GM04504 (cell line): ENCODE measurements at places on chromosomes 7 and 10.

- DNase-seq: no peak
These were observed 18.5 kb downstream of the MEOX2 start for GRCh38 chr7:15667991-15668390.

GRCh38 chr10:132812520-132812919 is 26.6 kb upstream of the NKX6-2 start:
- DNase-seq: no peak

DNA sequence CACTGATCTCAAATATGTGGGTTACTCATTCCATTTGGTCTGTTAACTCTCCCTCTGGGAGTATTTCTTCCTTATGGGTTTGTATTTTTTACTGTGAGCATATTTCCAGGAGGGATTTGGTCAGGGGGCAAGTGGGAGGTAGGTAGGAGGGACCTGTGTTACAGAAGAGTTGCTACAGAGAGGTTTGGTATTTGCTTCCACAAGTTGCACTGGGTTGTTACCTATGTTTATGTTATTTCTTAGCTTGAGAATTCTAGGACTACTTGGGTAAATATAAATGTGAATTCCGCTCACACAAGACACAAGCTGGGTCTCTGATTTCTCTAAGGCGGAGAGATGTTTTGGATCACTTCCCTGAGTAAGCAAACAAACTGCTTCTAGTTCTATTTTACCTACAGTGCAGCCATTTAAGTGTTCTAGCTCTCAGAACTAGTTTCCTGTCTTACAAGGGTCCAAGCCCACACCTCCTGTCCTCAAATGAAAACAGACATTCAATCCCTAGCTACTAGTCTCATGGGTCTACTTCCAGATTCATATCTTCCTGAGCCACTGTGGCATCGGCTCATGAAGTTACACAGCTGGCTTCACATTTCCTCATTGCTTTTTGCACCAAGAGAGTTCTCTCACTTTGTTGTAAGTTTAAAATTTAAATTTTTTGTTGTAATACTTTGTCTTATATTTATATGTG is 75.4 kb upstream of the PPP1R3C start:
- no peak for DNase-seq

GRCh38 chr7:26043801-26044200 is 108.2 kb upstream of the NFE2L3 start:
- DNase-seq: no peak

DNA sequence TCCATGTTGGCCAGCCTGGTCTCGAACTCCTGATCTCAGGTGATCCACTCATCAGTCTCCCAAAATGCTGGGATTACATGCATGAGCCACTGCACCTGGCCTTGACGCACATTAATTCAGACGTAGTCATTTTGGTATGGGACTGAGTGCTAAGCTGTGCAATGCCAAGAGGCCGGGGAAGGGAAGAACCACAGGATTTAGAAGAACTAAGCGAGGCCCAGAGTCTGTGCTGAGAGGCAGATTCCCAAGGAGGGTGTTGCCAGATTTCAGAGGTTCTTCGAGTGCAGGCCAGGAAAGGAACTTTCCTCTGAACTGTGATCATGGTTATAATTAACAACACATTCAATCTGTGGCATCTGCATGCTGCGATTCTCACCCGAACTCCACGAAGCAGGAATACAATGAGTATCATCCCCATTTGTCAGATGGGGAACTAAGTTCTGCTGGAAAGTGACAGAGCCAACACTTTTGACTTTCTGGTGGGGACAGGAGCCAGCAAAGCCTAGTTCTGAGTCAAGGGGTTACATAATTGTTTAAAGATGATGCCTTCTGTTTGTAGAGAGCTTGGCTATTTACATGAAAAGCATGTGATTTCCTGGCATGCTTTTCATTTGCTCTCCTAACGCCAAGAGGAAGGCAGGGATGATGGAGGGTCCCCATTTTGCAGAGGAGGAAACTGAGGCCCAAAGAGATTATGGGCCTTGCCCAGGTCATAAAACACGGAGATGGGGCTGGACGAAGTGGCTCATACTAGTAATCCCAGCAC is 6.2 kb upstream of the ZAN start:
- peak; percentile 91 for DNase-seq

- peak; percentile 35 for DNase-seq
These were observed 117.3 kb downstream of the FANK1 start for GRCh38 chr10:126013489-126014281.

DNA sequence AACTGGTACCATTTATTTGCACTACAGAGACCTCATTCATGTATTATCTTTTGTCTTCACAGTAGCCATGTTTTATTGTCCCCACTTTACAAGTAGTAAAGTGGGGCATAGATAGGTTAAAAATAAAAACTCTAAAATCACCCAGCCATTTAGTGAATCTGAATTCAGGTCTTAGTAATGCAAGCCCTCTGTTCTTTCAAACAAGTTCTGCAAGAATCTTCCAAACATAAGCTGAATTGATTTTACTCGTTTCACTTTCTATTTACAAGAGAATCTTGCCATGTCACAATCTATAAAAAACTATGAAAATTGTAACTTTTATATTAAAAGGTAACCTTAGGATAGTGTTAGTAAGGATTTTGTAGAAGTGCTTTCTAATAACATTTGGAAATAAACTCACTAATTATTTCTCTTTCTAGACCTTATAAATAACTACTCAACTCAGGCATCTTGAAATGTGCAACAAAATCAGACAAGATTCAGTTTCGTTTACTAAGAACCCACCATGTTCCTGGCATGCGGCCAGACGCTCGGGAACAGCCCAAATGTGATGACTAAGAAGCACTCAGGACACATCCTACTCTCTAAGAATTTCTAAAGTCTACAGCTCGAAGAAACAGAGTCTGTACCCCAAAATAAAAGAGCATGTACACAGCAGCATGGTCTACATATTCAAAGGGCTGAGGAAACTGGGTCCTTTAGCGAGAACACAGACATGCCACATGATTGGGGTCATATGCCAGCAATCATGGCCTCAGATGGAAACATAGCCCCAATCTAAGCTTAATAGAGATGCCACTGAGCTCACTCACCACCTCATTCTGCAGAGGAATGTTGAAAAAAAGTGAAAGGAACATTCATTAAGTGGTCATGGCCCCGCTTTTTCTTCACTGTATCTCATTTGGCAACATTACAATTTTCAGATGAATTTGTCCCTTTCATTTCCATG is 167.6 kb downstream of the AMPH start:
- DNase-seq: peak; percentile 30

- no peak for DNase-seq
These were observed 76.8 kb upstream of the NKX6-2 start for GRCh38 chr10:132862485-132863420.

DNA sequence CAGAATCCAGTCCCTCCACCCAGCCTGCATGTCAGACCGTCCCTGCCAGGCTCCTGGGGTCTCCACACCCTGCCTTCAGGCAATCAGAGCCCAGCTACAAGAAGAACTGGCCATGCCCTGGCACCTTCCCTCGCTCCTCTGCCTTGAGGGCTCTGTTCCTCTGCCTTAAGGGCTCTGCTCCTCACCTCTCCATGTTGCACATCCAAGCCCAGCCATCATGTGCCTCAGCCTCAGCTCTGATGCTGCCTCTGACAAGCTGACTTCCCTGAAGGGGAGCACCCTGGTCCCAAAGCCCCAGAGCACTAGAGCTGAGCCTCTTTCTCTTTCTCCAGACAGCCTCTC is 50.3 kb upstream of the ANTXRL start:
- no peak for DNase-seq

DNA sequence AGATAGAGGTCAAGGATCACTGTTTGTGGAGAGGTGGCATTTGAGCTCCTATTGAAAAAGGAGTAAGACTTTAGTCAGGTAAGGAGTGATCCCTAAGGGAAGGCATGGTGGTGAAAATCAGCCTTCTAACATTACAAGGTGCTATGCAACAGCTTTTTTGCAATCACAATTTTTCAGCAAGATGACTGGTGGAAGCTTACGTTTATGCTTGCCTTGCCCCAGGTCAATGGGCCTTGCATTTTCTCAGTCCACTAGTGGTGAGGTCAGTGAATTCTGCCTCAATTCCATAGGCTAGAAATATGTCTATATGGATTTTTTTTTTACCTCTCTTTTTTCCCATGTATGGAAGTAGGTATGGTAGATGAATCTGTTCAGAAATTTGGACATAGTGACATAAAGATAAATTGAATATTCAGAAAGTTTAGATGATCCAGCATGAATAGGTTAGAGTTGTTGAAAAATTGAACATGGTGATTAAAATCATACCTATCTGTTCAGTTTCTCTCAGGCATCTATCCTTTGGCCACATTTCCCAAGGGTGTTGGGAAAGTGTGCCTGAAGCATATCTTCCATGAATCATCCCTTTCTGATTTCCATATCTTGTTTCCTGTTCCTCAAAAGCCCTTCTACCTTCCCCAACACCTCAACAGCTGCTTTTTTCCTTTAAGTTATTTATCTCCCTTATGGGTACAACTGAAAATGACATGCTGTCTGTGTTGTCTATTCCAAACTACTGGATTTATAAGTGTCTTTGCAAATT is 71.9 kb upstream of the PTPRZ1 start:
- DNase-seq: no peak

DNA sequence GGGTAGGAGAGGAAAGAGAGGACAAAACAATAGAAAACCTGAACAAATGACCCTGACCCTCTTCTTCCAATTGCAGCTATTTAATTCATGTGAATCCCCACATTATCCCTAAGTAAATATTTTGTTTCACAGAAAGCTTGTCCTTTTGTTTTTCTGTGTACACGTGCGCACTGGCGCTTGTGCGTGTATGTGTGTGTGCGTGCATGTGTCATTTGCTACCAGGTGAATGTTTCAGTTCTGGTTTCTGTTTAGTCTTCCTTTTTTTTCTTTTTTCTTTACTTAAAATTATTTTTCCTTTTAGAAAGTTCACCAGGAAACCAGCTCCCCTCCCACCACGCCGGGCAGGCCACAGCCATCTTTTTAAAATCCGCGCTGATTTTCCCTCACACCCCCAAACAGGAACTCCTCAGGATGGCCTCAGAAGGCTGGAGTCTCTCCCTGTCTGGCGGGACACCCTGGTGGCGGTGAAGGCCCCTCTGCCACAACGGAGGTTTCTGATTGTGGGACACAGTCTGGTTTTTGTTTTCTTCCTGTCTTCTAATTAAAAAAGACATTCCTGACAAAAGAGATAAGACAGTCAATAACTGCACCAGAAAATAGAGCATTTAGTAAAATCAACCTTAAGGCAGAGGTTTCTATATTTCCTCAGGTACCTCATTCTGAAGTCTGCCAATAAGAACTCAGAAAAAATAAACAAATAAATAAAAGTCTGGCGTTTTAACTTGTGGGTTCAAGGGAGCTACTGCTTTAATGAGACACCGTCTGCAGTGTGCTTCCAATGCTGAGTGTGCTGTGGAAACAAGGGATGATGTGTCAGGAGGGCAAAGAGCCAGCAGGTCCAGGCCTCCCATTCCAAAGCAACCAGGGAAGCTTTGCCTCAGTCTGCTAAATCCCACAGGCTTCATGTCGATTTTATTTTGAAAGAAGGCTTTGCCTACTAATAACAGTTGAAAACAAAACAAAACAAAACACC is 17.4 kb downstream of the IRF5 start:
- DNase-seq: peak; percentile 52

- no peak for DNase-seq
These were observed 13.2 kb downstream of the MRPS33 start for GRCh38 chr7:141001546-141001945.

GRCh38 chr10:33189808-33190207 is 144.7 kb downstream of the NRP1 start:
- DNase-seq: no peak

DNA sequence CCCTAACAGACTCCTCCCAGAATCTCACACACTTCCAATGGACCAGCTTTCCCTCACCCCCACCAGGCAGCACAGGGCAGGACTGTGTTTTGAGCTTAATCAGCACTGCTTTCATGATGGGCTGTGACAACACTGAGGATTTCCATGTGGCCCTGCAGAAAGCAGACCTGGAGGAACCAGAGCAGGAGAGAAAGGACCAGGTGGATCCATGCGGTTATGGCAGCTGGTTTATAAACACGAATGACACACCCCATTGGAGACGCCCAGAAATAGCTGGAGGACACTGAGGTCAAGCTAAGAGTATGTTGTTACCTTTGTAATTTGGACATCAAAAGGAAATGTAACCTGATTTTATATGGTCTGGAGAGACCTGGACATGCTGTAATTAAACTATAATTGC is 31.7 kb upstream of the HERPUD2 start:
- DNase-seq: no peak

DNA sequence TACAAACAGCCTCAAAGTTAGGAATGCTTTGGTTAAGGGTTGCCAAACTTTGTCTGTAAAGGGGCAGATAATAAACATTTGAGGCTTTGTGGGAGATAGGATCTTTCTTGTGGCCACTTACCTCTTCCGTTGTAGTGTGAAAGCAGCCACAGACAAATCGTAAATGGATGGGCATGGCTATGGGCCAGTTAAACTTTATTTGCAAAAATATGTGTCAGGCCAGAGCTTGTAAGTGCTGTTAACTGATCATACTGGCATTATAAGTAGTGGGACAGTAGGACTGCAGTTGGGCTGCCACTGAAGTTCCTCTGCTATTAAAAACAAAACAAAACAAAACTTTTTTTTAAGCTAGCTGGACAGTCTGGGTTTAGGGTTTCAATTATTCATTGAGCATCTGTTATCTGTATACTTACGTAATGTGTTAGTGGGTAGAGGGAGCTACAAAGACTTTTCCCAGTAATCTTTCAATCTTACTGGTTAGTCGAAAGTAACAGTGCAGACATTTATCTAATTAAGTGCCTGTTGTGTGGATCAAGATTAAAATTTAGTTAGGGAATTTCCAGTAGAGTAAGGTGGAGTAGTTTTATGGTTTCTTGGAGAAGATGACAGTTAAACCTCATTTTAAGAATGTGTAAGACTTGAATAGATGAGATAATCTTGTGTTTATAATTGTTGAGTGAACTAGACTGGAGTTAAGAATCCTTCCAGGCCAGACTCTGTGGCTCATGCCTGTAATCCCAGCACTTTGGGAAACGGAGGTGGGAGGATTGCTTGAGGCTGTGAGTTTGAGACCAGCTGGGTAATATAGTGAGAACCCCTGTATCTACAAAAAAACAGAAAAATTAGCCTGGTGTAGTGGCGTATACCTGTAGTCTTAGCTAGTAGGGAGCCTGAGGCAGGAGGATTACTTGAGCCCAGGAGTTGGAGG is 100.1 kb downstream of the BTRC start:
- no peak for DNase-seq

DNA sequence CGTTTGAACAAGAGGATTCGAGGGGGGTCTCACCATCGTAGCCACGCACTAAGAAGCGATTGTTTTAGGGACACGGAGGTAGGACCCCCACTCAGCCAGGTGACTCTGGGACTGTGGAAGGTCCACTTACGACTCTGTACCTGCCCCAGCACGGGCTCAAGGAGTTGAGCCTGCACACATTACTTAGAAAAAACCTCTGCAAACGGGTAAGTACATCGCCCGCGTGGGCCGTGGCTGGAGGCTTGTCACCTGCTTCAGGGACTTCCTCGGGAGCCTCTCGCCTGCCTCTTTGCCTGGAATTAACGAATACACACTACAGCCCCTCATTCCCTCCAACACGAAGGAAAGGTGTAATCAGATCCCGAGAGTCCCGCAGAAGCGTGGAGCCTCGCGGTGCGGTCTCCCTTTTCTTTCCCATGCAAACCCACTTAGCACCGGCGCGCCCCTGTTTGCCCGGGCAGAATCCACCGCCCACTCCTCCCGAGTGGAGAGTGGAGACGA is 826 bp downstream of the PODXL start:
- no peak for DNase-seq

GRCh38 chr10:133295426-133296320 is 13.0 kb downstream of the TUBGCP2 start:
- no peak for DNase-seq

GRCh38 chr7:141686074-141686473 is 15.9 kb downstream of the DENND11 start:
- DNase-seq: no peak

- no peak for DNase-seq
These were observed 14.3 kb upstream of the NOM1 start for GRCh38 chr7:156935250-156935649.
